ENCODE measurements at places on chromosomes 1 and 21.

GRCh38 chr1:232293361-232293760, 336.6 kb downstream of the SIPA1L2 start:
- no peak for DNase-seq

GRCh38 chr1:11592752-11593151, 61.5 kb downstream of the FBXO2 start:
- DNase-seq = no peak

- DNase-seq = no peak
Measured at GRCh38 chr1:87864676-87865075, 536.0 kb downstream of the LMO4 start.

GRCh38 chr1:6035303-6035702, 10.4 kb upstream of the KCNAB2 start:
- no peak for DNase-seq

DNA sequence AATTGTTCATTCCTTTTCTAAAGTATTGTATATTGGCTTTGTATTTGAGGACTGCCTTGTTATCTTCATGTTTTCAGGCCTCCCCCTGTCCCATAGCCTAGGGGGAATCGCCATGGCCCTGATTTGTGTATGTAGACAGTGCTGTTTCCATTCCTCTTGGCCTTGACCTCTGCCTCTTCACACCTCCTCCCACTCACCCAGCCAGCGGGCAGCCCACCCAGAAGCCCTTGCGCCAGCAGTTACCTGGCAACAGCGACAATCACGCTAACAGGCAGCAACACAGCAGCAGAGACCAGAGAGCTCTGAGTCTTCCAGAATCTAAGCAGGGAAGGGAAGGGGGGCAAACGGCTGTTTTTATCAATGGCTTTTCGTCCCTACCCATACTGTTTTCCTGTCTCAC, 50.0 kb upstream of the NPL start:
- no peak for DNase-seq

GRCh38 chr1:159068886-159069285, 7.7 kb downstream of the AIM2 start:
- no peak for DNase-seq

DNA sequence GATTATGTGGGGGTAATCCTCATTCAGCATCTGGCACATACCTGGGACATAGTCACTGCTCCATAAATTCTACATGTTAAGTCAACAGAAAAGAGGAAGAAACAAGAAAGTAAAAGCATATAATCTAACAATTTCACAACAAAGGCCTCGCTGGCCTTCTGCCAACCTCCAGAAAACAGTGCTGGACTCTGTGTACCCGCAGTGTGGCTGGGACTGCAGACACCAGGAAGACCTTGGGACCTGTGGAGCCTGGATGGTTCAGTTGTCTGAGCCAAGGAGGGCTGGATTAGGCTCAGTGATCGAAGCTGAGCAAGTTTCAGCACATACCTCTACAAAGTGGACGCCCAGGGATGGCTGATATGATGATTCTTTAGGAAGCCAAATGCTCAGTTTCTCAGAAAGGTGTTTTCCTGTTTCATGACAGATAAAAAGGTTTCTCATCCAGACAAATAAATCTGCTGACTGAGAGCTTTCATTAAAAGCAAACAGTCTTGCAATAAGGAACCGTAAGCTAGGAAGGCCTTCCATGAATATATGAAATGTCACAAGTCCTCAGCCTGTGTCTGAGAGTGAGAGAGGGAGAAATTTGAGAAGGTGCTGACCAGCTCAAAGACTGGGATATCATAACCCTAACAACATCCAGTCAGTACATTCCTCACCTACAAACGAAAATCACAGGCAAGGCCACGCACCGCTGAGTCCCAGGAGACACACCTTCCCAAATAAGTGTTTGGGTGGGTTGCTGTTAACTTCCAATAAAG, 48.4 kb downstream of the CAPZB start:
- DNase-seq = no peak

GRCh38 chr1:55816456-55817426, 601.6 kb upstream of the USP24 start:
- no peak for DNase-seq

- no peak for DNase-seq
Measured at GRCh38 chr1:209607795-209608178, 24.3 kb downstream of the CAMK1G start.

DNA sequence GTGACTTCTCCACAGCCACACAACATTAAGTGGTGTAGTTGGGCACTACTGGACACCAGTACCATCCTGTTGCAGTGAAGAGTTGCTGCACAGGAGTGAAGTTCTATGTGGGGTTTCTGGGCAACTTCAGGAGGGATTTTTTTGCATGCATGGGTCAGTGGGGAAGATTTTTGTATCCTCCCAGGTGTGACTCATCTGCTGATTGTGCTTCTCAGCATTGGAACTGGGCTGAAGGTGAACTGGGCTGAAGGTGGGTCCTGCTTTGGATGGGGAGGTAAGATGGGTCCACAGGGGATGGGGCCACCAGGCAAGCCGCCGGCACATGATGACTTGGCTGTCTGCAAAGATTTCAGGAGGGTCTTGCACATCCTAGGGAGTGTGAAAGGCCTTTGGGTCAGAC, 2.6 kb downstream of the SERINC2 start:
- DNase-seq = no peak

- DNase-seq = peak; percentile 81
Measured at GRCh38 chr1:118396829-118397495, 211.9 kb upstream of the SPAG17 start.

- no peak for DNase-seq
Measured at GRCh38 chr1:110403805-110404204, 3.7 kb downstream of the LAMTOR5 start.

GRCh38 chr1:3669421-3669821, 17.1 kb downstream of the TP73 start:
- no peak for DNase-seq

- no peak for DNase-seq
Measured at GRCh38 chr1:17883136-17883535, 128.0 kb downstream of the ACTL8 start.

DNA sequence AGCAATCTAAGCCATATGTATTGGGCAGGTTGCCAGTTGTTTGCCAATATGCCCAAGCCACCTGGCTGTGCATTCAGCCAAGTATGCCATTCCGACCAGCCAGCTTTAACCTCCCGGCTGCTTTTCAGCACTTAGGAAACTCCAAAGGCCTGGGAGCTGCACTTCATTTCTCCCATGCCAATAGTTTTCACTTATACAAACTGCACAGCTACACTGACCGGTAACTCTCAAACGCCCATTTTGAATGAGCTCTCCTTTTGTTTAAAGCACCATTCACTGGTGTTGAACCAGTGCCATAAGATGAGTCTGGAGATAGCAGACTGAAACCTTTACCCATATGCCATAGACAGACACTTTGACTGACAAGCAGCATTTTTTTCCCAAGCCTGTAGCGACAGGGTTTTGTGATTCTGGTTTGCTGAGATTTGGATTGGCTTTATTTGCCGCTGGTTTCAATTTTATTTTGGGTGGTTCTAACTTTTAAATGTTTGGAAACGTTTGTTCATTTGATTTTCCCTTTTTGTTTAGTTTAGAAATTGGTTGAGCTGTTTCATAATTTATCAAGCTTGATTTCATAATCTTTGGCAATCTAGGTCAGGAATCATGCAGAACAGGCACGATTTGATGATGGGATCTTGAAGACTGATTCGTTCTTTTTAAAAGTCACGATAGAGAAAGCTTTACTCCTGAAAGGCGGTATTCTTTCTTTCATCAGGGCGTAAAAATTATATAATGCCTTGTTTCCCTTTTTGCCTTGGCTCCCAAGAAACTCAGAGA, 144.6 kb downstream of the NFIA start:
- peak; percentile 92 for DNase-seq

DNA sequence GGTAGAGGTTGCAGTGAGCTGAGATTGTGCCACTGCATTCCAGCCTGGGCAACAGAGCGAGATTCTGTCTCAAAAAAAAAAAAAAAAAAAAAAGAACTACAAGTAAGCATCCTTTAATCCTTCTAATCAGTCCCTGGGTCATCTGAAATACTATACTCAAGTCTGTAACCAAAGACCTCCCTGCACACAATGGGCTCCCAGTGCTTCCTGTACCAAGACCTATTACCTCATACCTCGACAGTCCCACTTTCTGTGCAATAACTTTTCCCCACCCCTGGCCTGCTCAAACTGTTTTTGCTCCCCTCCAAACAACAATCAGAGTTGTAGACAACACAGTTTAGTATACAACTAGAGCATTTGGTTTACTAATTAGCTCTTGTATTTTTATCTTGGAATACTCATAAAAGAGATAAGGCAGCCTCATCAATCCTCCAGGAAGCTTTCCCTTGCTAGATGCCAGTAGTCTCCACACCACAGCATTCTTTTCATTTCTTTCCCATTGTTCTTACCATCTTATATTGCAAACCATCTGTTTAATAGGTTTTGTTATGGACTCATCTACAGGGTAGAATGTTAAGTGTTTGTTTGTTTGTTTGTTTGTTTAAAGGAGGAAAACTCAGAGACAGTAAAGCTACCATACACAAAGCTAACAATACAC, 19.2 kb upstream of the RLF start:
- DNase-seq = no peak

GRCh38 chr21:40512590-40512989, 334.4 kb downstream of the DSCAM start:
- no peak for DNase-seq

GRCh38 chr1:152505083-152505482, 5.5 kb upstream of the LCE5A start:
- no peak for DNase-seq

- DNase-seq = peak; percentile 91
Measured at GRCh38 chr1:84506002-84506728, at the start of the genes GNG5 and SPATA1. GNG5 (minus strand) TSS chr1:84506581; CDS start chr1:84506091, 490 bp downstream. SPATA1 (plus strand) TSS chr1:84506386; CDS start chr1:84516360, 9,974 bp downstream.

GRCh38 chr1:25148673-25149300, 83.5 kb downstream of the SYF2 start:
- no peak for DNase-seq

GRCh38 chr21:36542312-36543101, 62.6 kb upstream of the CLDN14 start:
- no peak for DNase-seq

Data from NCI-H446 treated with DMSO at 0.1 percent for 48 hours (cell line).